ENCODE measurements at places on chromosomes 5 and 9.
A peak's percentile ranks its signal among the peaks of the same experiment; 100 is the strongest.

DNA sequence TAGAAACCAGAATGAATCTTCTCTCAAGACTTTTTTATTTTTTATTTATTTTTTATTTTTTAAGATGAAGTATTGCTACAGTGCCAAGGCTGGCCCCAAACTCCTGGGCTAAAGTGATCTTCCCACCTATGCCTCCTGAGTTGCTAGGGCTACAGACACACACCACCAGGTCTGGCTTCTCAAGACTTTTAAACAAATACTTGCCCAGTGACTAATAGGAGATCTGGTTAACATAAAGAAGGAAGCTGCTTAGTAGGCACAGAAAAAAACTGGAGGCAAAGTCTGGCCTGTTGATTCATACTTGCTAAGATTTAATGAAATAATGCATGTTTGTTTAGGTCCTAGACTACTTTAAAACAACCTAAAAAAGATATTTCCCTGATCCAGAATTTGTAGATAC, 43.8 kb downstream of the SLC38A9 start:
- no peak for DNase-seq

GRCh38 chr9:82581935-82582334, 481.0 kb downstream of the RASEF start:
- no peak for DNase-seq

DNA sequence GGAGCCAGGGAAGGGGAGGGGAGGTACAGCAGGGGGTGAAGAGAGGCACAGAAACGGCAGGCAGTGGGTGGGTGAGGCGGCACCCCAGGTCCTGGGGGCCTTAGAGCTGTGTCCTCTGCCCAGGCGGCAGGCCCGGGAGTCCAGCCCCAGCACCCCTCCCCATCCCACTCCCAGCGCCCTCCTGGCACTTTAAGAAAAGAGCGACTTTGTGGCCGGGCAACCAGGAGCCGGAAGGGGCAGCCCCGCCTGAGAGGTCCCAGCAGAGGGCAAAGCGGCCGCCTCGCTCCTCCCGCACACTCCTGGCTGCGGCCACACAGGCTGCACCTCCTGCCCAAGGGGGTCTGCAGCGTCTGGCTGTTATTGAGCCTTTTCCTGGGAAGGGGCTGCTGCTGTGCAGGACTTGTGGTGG, 42.6 kb downstream of the NACC2 start:
- no peak for DNase-seq

- no peak for DNase-seq
Observed at GRCh38 chr9:99666571-99666970, 155.1 kb upstream of the NR4A3 start.

- no peak for DNase-seq
Observed at GRCh38 chr5:119742311-119742710, 113.0 kb downstream of the FAM170A start.

GRCh38 chr5:138258704-138259292, 15.6 kb downstream of the GFRA3 start:
- DNase-seq, result no peak

GRCh38 chr5:172503925-172504700, 49.8 kb upstream of the SH3PXD2B start:
- DNase-seq, result peak; percentile 55

DNA sequence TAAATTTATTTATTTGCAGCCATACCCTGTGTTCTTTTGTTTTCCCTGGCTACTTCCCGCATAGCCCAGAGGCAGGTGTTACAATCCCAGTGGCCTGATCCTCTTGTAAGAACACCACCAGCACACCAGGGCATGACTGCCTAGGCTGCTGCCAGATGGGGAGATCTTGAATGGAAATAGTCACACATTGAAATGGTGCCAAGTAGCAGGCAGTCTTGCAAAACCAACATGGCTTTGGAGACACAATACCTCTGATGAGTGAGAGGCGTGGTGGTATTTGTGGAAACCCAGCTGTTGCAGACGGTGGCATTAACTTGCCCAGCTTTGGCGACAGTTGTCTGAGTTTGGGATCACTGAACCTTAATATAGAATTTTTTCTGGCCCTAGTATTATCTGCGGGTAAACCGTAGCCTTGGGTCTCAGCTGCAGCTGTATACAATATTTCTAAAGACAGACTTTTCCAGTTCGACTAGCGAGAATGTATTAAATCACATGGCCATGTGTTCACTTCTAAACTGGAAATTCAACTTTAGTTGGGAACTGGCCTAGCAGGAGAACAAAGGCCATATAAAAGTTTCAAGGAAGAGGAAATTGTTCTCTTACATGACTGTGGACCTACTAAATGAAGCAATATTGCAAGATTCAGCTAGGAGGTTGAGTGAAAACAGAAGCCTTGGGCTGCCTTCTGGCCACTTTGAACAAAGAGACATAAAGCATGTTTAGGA, 277.0 kb downstream of the SMARCA2 start:
- peak; percentile 92 for DNase-seq

GRCh38 chr5:53962306-53962705, 348.1 kb downstream of the ARL15 start:
- DNase-seq, result no peak

DNA sequence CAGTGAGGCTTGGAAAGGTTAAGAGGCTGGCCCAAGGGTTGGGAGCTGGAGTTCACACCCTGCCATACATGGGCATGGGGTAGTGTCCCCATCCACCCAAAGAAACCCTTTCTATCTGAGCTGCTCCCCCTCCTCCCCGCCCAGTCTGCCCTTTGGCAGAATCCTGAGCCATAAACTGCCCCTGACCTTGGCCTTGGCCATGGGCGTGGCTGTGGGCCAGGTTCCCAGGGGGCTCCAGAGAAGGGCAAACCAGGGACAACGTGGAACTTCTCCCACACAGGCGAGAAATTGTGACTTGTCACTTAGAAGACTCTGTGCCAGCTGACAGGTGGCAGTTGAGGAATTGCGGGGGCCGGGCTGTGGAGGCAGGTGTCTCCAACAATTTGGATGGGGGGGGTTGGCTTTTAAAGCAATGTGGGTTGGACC, 4.8 kb downstream of the FAM78A start:
- no peak for DNase-seq

- no peak for DNase-seq
Observed at GRCh38 chr5:151406322-151406947, 41.0 kb upstream of the SLC36A1 start.

- no peak for DNase-seq
Observed at GRCh38 chr5:157271740-157272271, 5.9 kb downstream of the CYFIP2 start.

- no peak for DNase-seq
Observed at GRCh38 chr5:6188976-6189375, 189.4 kb downstream of the MED10 start.

GRCh38 chr9:133161547-133161950, 2.2 kb downstream of the GBGT1 start:
- no peak for DNase-seq

- peak; percentile 81 for DNase-seq
Observed at GRCh38 chr5:142841511-142842265, 71.5 kb downstream of the ARHGAP26 start.

GRCh38 chr9:6098431-6098830, 83.0 kb upstream of the RANBP6 start:
- no peak for DNase-seq

DNA sequence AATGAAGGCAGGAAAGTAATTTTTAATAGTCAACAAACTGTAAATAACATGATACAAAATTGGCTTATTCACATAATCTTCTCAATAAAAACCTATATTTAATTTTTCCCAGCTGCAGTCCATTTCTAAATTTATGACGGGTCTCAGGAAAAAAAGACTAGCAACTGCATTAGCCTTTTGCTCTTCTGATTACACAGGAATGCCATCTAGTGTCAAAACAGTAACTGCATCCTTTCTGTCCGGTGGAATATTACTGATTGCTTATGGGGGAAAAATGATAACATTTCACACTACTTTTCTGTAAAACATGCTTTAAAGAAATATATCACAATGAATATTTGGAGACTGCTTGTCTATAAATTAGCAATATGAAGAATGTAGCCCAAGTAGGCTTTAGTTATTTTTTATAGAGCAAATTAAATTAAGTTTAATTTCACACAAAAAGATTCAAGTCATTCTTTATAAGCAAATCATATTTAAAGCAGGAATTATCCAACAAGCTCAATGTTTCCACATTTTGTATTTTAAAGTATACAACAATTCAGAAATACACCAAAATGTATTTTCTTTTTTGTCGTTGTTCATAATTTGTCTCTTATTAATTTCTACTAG, 534.7 kb downstream of the CDH10 start:
- peak; percentile 46 for DNase-seq

- no peak for DNase-seq
Observed at GRCh38 chr5:150690760-150691159, 10.1 kb downstream of the RBM22 start.

GRCh38 chr5:112346411-112347044, 72.5 kb downstream of the EPB41L4A start:
- DNase-seq, result no peak

GRCh38 chr9:127873886-127874285, 3.6 kb downstream of the AK1 start:
- peak; percentile 88 for DNase-seq

GRCh38 chr9:136090768-136091581, 4.1 kb downstream of the NACC2 start:
- DNase-seq, result no peak

GRCh38 chr5:125411071-125411743, 664.8 kb upstream of the ZNF608 start:
- DNase-seq, result peak; percentile 74

DNA sequence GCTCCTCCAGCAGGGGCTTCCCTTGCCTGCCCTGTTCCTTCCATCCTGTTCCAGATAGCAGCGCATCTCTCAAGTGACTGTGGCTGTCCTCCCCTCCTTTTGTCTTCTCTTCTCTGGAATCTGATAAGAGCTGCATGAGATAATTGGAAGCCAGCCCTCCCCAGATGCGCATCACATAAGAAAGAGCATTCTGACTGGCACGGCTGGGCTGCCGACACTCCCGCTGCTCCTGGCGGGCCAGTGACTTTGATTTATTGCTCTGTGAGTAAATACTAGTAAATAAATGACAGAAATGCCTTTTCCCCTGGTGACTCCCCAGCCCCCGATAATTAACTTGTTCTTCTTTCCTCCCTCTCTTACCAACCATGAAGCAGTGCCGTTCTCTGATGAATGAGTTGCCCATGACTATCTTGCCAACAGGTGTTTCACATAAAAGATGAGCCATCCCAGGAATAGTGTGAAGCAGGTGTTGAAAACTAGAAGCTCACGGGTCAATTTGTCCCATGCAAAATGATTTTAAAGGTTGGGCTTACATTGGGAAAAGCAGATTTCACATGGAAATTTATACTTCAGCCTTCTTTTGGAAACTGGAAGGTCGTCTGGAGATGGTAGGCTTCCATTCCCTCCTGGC, 212.3 kb downstream of the ERCC6L2 start:
- no peak for DNase-seq

- DNase-seq, result no peak
Observed at GRCh38 chr9:27353166-27353473, 56.2 kb upstream of the EQTN start.

- peak; percentile 65 for DNase-seq
Observed at GRCh38 chr9:134768709-134769351, 111.8 kb upstream of the FCN2 start.

GRCh38 chr5:122391621-122392020, 79.6 kb downstream of the SNCAIP start:
- peak; percentile 46 for DNase-seq

DNA sequence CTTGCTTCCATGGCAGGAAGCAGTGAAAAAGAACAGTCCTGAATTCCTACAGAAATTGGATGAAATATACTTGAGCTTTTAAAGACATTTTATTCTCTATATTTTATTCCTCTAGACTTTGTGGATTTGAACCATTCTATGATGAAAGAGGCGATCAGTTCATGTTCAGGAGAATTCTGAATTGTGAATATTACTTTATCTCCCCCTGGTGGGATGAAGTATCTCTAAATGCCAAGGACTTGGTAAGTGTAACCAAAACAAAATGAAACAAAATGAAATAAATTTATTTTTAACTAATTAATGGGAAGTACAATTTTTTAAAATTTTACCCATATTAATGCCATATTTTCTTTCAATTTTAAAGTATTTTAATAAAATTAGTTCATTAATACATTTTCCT, 34.1 kb downstream of the STARD4 start:
- DNase-seq, result no peak

DNA sequence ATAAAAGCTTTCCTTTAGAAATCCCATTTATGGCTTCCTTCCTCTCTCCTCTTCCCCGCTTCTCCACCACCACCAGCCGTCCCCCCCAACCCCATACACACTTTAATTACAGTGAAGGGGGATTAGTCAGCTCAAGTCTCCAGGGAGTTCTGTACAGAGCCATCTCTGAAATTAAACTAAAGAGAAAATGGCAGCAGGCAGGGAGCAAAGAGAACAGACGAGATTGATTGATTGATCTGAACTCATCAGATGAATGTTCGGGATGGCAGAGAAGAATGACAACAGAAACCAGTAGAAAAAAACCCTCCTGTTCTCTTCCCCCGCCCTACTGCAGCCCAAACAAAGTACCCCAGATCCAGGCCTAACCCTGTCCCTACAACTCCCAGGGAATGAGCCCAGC, 241.7 kb upstream of the PANK3 start:
- no peak for DNase-seq

- DNase-seq, result no peak
Observed at GRCh38 chr5:148932355-148932935, 106.0 kb downstream of the ADRB2 start.

DNA sequence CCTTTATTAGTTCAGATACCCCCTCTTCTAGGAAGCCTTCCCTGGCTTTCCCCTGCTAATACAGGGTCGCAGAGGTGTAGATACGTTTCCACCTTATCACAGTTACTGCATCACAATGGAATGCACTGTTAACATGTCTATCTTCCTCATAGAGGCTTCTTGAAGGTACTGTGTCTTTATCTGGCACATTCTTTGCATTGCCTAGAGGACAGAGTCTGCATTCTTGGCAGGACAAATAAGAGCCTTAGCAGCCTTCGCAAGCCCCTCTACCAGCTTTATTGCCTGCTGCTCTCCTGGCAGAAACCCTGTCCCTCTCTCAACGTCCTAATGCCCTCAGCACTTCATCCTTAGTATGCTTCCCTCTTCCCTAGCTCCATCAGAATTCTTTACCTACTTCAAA, 31.6 kb downstream of the SLC1A3 start:
- DNase-seq, result no peak

DNA sequence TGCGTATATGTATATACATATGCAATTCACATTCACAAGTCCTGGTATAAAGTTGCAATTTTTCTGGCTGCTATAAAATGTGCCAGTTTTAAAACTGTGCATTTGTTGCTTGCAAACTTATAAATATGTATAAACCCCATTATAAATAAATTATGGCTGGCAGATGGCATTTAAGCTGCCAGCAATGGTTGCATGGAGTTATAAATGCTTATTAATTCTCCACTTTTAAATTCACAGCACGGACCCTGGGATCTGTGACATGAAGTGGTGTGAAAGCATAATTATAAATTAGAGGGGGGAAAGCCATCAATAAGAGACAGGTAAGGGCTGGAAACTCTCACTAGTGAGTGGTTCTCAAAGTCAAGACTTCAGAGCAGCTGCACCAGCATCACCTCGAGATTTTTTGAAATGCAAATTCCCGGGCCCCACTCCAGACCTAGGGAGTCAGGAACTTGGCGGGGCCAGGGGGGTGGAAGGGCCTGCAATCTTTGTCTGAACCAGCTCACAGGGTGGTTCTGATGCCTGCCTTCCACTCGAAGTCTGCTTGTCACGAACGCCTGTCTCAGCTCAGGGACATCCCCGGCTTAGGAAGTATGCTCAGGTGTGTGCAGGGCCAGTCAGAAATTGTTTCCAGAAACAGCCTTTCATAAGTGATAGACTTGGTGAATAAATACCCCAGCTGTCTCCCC, 16.9 kb downstream of the S1PR3 start:
- no peak for DNase-seq
